Muscle of leg (tissue), 16 donors: ENCODE measurements at places on chromosomes 12 and 14. TPM values are rescaled to one million over a fixed set of nuclear protein-coding genes. Genes with fewer than 3 reads are reported as not detected.

Gene MARCHF9
- 8.9 TPM for polyA plus RNA-seq

Gene MYH6
- polyA plus RNA-seq = 3.8 TPM

Gene NTS
- 0.96 TPM for polyA plus RNA-seq

Gene CELA1
- not detected for polyA plus RNA-seq

Gene AACS
- polyA plus RNA-seq = 34.0 TPM

Gene WNT1
- 0.21 TPM for polyA plus RNA-seq

Gene PLA2G1B
- polyA plus RNA-seq = not detected

Gene RXYLT1
- polyA plus RNA-seq = 17.0 TPM

Gene MYH7
- 809 TPM for polyA plus RNA-seq

Gene ATG101
- 34.9 TPM for polyA plus RNA-seq

Gene TBX3
- 28.4 TPM for polyA plus RNA-seq

Gene CLEC9A
- polyA plus RNA-seq = 0.16 TPM

Gene PLCZ1
- not detected for polyA plus RNA-seq

Gene TAS2R19
- polyA plus RNA-seq = 0.75 TPM

Gene TMEM132C
- 5.5 TPM for polyA plus RNA-seq

Gene RBM19
- 14.9 TPM for polyA plus RNA-seq

DNA sequence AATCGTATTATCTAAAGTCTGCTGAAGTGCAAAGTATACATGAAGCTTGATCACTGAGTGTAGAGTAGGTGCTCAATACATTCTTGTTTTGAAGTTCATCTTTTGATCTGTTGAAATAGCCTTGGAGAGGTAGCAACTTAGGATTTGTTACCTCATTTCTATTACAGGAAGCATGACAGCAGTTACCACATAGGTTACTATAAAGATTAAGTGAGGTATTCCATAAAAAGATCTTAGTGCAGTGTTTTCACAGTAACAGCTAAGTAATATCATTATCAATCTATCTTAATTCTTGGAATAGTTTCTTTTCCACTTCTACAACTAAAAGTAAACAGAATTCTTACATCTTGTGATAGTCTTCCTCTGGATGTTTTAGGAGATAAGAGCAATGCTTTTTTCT lies 50.9 kb downstream of the BTBD7 start:
- no peak for DNase-seq

DNA sequence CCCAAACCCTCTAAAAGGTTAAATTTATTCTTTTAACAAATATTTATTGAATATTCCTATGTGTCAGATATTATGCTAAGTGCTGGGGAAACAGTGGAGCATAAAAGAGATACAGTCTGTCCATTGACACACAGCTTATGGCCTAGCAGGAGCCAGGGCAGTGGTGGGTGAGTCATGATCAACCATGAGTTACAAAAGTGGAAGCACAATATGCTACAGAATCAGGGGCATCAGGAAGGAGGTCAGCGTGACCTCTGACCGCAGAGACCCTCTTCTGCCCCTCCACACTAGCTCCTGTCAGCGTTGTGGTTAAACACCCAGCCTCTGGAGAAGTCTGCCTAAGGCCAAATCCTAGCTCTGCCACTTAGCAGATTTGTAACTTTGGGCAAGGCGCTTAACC lies 4.7 kb upstream of the PPP1R1A start:
- no peak for DNase-seq

GRCh38 chr12:113766131-113766878 lies 199.8 kb downstream of the RBM19 start:
- no peak for DNase-seq

DNA sequence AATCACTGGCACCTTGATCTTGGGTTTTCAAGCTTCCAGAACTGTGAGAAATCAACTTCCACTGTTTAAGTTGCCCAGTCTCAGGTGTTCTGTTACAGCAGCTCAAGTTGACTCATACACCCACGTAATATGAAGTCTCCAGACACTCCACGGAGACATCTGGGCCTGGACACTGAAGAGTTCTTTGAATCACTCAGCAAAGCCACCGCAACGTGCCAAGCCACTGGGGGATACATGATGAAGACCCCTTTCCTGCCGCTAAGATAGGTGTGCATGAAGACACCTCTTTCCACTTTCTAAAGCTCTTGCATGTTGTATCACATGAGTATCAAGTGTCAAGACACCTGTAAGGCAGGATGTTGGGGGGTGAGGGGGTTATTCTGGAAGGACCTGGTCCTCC lies 311.7 kb upstream of the RTL1 start:
- DNase-seq = no peak

DNA sequence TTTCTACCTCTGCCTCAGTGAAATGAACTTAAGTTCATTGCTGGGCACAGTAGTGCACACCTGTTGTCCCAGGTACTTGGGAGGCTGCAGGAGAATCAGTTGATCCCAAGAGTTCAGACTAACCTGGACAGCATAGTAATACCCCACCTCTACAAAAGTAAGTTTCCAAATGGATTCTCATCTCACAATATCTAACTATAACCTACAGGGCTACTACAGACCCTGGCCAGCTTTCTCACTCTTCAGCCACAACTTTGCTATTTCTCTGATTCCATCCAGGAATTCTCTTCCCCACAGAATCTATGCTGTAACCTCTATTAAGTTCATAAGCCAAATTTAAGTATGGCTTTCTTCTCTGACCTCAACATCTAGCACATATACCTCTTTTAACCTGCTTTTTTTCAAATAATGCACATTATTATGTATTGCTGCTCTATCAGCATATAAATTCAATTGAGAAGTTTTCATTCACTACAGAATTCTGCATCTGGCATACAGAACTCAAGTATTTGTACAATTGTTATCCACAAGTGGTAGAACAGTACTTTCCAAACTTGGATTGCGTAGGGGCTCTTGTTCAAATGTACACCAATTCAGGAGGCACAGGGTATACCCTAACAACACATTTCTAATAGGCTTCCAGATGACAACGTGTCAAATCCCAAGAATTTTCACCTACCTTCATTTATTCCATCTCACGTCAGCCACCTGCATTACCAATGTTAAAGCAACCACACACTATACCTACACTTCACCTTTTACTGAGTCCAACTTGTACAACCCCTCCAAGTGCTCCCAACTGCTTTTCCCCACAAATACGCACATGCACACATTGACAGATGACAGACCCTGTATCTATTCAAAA lies 3.8 kb downstream of the RPS29 start:
- no peak for DNase-seq

GRCh38 chr12:34526946-34527345 lies 504.6 kb downstream of the ALG10 start:
- no peak for DNase-seq

- no peak for DNase-seq
These were observed 326.0 kb downstream of the PRKD1 start for GRCh38 chr14:29601616-29602015.

GRCh38 chr12:75816897-75817296 lies 214.7 kb downstream of the PHLDA1 start:
- peak; percentile 16 for DNase-seq

DNA sequence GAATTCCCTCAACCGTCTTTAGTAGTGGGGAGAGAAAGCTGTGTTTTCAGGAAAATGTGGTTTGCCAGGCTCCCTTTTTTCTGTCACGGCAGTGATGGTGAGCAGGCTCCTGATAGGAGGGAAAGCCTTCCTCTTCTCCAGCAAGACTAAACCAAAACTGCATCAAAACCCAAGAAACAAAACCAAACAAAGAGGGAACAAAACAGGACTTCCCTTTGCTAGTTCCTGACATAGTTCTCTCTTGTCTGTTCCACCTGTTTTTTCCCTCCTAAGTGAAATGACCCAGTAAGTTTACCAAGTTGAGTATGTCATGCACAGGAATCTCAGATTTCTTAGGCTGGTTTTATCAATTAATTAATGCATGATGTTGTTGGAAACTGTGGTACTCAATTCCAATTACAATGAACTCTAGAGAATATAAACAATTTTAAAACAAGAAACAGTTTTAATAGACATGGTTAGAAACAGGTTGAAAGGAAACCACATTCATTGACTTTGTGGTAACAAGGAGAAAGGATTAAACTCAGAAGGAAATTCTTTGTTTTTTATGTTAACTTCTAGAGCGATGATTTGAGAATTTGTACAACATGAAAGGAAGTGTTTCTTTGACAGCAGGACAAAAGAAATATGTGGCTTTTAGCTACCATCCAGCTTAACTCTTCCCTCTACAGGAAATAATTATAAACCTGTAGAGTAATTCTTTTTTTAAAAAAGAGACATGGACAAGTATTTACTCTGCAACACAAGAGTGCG lies 23.0 kb upstream of the CSRP2 start:
- no peak for DNase-seq

- DNase-seq = peak; percentile 61
These were observed at the start of gene NCOR2 for GRCh38 chr12:124566997-124567672. Gene NCOR2, minus strand, starts transcription at chr12:124567612. Its CDS starts 72,361 bp downstream, at chr12:124495251.

DNA sequence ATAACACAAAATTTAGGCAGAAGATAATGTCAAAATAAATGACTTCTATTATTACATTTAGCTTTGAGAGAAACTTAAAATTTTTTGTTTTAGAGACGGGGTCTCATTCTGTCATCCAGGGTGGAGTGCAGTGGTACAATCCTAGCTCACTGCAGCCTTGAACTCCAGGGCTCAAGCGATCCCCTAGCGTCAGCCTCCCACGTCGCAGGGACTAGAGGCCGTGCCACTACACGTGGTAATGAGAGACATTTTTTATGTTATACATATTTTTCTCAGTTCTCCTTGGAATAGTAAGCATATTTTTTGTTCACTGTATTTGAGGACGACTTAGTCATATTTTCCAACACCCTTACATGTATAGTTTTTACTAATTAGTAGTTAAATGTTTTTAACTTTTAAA lies 21.5 kb upstream of the NUDT4 start:
- no peak for DNase-seq

DNA sequence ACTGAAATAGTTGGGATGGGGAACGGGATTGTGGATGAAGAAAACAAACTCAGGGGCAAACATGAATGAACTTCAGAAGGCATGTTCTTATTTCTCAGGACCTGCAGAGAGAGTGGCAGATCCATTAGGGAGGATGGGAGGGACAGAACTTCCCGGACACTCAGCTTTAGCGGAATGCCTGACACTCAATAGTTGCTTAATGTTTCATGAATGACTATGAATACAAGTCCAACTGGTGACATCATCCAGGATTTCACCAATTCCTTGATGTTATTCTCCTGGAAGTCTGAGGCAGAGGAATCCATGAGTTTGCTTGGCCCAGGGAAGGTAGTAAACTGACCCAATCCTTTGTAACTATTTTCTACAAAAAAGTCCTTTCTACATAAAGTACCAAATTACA lies 37.8 kb upstream of the LRRC10 start:
- DNase-seq = peak; percentile 12

DNA sequence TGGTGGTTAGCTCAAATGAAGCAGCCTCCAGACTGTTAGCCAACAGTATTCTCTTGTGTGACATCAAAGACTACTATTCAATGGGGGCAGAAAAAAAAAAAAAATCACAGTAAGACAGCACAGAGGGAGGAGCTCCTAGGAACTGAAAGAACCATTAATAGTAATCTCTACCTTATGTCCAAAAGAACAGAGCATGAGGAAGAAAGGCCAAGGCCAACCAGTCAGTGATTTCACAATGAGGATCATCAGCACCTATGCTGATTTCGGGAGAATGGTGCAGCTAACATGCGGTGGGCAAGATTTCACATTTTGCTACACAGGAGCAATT lies 66.3 kb upstream of the SOX5 start:
- DNase-seq = no peak

- DNase-seq = no peak
These were observed 130.4 kb downstream of the DICER1 start for GRCh38 chr14:95026851-95027463.

DNA sequence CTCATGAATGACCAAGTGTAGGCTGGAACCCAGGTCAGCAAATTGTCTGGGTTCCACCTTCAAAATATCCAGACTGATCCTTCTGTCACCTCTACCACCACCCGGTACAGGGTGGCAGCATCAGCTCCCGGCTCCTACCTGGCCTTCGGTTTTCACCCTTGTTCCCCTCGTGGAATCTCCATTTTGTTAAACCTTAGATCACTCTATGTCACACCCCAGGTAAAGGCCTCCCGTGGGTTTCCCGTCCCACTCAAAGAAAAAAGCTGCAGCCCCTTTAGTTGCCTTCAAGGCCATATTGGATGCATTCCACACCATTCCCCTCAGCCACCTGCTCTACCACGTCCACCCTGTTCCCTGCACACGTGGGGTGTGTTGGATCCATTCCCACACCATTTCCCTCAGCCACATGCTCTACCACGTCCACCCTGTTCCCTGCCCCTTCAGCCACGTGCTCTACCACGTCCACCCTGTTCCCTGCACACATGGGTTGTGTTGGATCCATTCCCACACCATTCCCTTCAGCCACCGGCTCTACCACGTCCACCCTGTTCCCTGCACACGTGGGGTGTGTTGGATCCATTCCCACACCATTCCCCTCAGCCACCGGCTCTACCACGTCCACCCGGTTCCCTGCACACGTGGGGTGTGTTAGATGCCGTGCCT lies 23.8 kb downstream of the SLC6A13 start:
- DNase-seq = no peak

GRCh38 chr14:30005114-30005808 lies 77.6 kb upstream of the PRKD1 start:
- peak; percentile 72 for DNase-seq

GRCh38 chr14:21846227-21846885 lies 172.7 kb upstream of the OR4E1 start:
- DNase-seq = no peak

DNA sequence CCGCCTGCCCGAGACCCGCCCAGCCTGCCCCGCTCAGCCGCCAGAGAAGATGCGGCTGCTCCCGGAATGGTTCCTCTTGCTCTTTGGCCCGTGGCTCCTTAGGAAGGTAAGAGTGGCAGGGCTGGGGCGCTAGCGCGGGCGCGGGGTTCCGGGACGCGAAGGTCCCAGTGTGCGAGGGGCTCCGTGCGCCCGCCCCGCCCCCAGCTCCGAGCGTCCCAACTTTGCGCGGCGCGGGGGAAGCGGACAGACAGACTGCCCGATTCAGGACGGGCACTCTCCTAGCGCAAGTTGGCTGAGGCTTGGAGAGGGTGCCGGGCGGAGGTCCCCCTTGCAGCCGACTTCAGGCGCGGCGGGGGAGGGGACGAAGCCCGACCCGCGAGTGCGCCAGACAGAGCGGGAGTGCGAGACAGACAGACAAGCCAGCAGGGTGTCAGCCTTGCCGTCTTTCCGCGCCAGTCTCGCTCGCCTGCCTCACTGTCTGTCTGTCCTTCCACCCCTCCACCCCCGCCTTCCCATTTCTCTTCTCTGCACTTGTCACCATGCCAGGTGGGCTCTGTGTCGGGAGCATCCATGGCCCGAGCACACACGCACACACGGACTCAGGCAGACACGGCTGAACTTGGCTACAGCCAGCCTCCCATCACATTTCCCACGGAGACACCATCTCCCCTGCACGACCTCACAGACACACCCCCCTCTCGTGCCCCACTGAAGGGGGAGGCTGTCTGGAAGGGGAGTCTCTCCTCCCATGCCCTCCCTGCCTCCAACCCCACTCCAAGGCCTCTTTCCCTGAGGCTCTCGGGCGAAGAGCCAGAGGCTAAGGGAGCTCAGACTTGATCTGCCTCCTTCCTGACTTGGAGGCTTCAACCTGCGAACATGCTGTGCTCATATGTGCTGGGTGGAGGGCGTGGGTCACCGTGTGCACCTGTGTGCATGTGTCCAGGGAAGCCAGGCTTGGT lies 606 bp downstream of the NXPH4 start:
- DNase-seq = peak; percentile 71

- no peak for DNase-seq
These were observed 16.0 kb upstream of the RACGAP1 start for GRCh38 chr12:50041062-50041860.

- no peak for DNase-seq
These were observed 6.1 kb downstream of the PELI2 start for GRCh38 chr14:56124327-56124726.
